ENCODE measurements at places on chromosomes 5 and 9.

GRCh38 chr5:140115186-140115500, 1.2 kb downstream of the PURA start:
- DNase-seq = no peak

GRCh38 chr9:94993160-94993820, 266.8 kb downstream of the AOPEP start:
- DNase-seq = no peak

DNA sequence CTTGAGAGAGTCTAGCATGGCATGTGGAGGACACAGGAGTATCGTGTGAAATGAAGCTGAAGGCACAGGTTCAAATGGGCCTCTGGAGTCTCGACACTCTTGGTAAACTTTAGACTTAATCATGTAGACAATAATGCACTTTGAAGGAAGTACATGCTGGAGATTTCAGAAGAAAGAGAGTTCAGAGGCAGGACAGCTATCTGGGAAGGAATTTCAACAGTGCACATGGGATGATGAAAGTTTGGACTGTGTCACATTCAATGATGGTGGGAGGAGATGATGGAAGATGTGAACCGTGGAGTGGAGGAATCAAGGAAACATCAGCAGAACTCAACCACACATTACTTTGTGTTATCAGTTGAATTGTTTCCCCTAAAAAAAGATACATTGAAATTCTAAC, 88.6 kb upstream of the PAPPA start:
- DNase-seq = peak; percentile 83

- DNase-seq = no peak
Measured at GRCh38 chr5:158763217-158763616, 336.5 kb downstream of the EBF1 start.

GRCh38 chr5:102040326-102040725, 255.8 kb downstream of the SLCO4C1 start:
- no peak for DNase-seq

DNA sequence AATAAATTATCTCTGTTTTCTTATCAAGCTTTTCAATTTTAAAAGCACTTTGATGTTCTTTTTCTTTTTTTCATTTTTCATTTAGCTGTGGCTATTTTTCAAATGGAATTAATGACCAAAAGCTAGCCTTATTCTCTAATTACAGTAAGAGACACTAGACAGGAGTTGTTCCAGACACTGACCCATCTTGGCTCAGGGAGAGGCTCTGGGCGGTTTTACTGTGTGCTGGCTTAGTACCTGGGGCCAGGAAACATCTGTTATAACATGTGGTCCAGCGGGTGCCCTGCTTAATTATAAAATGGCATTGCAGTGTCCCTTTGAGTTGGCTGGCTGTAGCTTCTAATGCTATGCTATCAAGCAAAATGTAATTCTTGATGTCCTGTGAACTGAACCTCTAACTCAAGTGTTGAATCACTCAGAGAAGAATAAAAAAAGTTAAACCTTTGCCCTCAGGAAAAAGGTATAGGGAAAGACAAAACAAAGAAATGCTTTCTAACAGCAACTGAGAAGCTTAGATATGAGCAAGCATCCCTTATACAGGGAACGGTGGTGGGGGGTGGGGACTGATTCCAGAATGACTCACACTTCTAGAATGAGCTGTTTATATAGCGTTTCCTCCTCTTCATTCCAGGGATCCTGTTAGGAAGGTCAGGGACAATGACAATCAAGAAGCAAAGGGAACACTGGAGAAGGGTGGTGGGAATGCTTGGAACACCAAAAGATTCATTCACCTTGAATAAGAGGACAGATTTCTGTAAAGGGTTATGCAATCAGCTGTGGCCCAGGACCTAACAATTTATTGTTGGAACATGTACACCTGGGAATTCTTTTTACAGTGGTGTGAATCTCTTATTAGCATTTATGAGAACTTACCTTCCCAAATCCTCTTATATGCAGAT, 58.7 kb upstream of the NFIB start:
- no peak for DNase-seq

DNA sequence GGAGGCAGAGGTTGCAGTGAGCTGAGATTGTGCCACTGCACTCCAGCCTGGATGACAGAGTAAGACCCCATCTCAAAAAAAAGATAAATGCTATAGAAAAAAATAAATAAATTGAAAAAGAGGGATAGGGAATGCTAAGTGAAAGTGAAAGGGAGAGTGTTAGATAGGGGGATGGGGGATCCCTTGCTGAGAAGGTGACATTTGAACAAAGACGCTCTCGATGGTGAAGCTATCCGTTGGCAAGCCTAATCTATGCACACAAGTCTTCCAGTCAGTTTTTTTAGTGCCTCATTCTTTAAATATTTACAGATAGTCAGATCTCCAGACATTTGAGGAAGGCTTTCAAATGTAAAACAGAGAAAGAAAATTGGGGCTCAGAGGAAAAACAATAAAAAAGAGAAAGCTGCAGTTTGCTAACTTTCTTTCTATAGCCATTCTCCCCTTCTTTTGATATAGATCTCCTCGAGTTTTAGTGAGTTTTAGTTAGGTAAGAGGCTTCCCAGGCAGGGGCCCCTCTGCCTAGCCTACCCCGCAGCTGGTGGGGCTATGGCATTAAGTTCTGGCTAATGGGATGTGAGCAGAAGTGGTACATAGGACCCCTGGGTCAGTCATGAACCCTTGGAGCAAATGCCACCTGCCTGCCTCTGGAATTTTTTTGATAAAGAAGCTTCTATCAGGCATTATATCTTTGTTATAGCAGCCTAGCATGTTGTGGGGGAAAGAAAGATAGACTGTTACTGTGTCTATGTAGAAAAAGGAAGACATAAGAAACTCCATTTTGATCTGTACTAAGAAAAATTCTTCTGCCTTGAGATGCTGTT, 12.0 kb downstream of the GLRX start:
- DNase-seq = no peak

DNA sequence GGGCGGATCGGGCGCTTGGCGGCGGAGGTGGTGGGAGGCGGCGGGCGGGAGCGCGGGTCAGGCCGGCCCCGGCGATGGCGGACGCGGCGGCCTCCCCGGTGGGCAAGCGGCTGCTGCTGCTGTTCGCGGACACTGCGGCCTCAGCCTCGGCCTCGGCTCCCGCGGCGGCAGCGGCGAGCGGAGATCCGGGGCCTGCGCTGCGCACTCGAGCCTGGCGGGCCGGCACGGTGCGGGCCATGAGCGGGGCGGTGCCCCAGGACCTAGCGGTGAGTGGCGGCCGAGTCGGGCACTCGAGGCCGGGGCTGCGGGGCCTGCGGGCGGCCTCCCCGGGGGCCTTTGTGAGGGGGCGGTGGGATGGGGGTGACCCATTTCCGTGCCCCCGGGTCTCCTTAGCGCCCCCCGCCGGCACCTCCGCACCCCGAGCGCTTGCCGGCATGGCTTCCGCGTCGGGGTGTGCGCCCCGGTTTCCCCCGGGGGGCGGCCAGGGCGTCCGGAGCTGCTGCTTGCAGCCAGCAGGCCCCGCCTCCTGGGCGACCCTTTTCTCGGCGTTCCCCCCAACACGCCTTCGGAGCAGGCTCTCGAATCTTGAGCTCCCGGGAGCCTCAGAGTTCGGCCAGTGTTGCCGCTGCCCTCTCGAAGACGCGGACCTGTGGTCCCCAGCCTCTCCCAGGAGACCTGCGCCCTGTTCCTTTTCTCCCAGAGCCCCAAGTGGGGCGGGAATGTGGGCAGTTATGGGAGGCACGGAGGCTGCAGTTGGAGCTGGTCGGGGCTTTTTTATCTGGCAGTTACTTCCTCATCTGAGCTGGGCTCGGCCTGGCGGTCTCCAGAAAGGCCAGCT, 456 bp downstream of the KDM3B start:
- DNase-seq = no peak

DNA sequence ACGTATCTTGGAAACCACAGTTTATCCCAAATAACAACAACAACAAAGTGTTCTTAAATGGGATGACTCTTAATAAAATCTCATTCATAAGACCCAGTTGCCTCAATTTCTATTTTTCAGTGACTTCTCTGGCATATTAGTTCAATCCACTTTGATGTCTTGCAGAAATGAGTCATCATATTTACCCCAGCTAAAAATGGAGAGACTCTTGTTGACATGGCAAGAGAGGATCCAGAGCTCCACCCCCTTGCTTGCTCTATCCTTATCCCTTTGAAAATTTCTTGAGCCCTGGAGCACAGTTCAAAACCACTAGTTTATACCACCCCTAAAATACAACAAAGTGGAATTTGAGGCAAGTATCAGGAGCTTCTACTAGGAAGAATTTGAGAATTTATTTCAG, 20.8 kb downstream of the VCAN start:
- DNase-seq = no peak

GRCh38 chr5:172700365-172701290, 59.6 kb downstream of the NEURL1B start:
- no peak for DNase-seq

- no peak for DNase-seq
Measured at GRCh38 chr5:1663186-1663585, 136.5 kb downstream of the MRPL36 start.

- DNase-seq = no peak
Measured at GRCh38 chr9:93659837-93660177, 83.4 kb downstream of the PHF2 start.

- no peak for DNase-seq
Measured at GRCh38 chr9:16128003-16128402, 575.2 kb downstream of the CCDC171 start.

- DNase-seq = no peak
Measured at GRCh38 chr9:8693464-8693863, 893.9 kb upstream of the DMAC1 start.

DNA sequence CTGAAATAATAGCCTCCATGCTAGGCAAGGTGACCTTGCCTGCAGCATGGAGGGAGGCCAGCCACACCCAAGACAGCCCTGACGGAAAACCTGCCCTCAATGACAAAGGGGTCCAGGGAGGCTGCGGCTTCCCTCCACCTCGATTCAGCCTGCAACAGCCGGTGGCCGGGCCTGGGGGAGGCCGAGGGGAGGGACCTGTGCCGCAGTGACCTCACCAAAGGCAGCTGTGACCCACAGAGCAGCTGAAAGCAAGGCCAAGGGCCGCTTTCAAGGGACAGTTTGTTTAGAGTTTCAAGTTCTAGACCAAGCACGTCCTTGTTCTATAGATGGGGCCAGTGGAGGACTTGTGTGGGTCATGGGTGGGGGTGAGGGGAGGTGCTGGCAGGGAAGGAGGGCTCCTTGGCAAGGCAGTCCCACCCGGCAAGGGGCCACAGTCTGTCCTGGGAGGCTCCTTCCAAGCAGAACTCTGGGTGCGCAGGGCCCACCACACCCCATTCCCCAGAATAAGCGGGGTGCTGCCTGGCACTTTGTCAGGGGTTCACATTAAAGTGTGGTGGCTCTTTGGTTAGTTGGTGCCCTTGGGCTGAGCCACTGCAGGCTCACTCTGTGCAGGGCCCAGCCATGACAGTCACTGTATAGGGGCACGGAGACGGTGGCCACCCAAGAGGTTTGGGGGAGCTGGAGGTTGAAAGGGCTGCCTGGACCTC, 226.5 kb downstream of the FANCC start:
- DNase-seq = no peak

GRCh38 chr5:119404033-119404432, 48.2 kb downstream of the TNFAIP8 start:
- no peak for DNase-seq

DNA sequence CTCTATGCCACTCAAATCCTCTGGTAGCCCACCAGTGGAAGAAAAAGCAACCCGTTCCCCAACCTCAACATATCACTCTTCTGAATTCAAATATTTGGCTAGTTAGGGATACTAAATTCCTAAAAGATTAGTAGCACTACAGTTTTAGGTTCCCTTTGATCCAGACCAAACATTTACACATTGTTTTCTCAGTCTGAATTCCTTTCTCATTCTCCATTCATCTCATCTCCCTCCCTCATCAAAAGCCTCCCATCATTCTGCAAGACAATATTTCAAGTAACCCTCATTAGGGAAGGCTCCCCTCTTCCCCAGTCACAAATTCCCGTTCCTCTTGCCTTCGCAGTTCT, 26.3 kb downstream of the ADAM19 start:
- DNase-seq = no peak

- peak; percentile 57 for DNase-seq
Measured at GRCh38 chr9:109903515-109904138, 123.6 kb downstream of the PALM2AKAP2 start.

DNA sequence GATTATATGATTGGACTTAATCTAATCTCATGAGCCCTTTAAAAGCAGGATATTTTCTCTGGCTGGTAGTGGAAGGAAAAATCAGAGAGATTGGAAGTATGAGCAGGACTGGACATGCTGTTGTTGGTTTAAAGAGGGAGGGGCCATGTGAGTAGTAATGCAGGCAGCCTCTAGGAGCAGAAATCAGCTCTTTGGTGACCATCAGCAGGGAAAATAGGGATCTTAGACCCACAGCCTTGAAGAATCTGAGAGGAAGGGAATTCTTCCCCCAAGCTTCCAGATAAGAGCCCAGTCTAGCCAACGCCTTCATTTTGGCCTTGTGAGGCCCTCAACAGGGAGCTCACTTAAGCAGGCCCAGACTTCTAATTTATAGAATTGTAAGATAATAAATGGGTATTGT, 9.5 kb downstream of the SH3GL2 start:
- no peak for DNase-seq

GRCh38 chr5:88686726-88687125, 196.3 kb downstream of the MEF2C start:
- DNase-seq = no peak

- DNase-seq = no peak
Measured at GRCh38 chr5:176629853-176630680, at the start of the genes EIF4E1B and SNCB. Gene EIF4E1B, plus strand, starts transcription at chr5:176630675. Its CDS starts 12,113 bp downstream, at chr5:176642788. Gene SNCB, minus strand, starts transcription at chr5:176630534. Its CDS starts 880 bp downstream, at chr5:176629654.

GRCh38 chr5:434443-435146, 8.4 kb upstream of the EXOC3 start:
- DNase-seq = no peak

GRCh38 chr5:17808566-17808965, 174.3 kb downstream of the TAF11L14 start:
- DNase-seq = no peak

DNA sequence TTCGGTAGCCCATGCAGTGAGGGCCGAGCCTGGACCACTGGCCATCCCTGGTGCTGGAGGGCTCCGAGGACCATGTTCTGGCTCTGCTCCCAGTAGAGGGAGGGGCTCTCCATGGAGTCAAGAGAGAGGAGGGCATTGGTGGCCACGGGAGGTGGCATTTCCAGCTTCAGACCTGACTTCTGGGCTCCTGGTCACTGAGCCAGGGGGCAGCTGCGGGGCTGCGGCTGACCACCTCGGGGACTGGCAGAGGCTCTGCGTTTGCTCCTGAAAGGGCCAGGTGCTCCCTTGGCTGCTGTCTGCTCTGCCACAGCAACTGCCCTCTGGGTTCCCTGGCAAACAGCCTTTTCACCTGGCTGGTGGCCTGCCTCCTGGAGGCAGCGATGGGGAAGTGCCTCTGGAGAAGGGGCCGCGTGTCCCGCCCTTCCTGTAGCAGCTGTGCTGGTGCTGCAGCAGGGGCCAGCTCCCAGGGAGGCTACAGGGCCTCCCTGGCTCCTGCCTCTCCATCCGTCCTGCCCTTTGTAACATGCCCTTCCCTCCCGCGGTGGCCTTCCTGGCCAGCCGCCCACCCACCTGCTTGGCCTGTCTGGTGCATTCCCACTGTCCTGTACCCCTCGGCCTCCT, 144.6 kb downstream of the CACNA1B start:
- DNase-seq = no peak

GRCh38 chr5:9301200-9301599, 244.7 kb downstream of the SEMA5A start:
- DNase-seq = no peak

- DNase-seq = peak; percentile 5
Measured at GRCh38 chr5:124408738-124409453, 337.5 kb downstream of the ZNF608 start.

- DNase-seq = no peak
Measured at GRCh38 chr5:134236318-134236717, 10.4 kb upstream of the PPP2CA start.
